ENCODE measurements at places on chromosomes 4 and X.

GRCh38 chr4:91118597-91118996, 991.4 kb downstream of the CCSER1 start:
- no peak for DNase-seq

- DNase-seq: no peak
Measured at GRCh38 chr4:113502476-113502875, 259.1 kb downstream of the CAMK2D start.

DNA sequence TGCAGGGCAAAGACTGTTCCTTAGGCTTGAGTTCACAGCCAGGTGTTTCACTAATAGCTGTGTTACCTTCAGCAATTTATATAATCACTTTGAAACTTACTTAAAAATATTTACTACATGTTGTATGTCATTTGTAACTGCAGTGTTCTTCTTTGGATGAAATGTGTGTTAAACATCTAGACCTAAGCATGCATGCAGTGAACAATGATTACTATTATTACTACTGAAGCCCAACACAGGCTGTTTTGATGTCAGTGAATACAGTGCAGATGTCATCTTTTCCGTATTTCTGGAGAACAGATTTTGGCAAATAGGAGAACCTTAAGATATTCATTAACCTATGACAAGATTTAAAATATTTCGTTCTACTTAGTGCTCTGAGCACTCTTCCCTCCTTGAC, 101.8 kb upstream of the ANK2 start:
- no peak for DNase-seq

GRCh38 chr4:133808151-133808550, 393.4 kb downstream of the PABPC4L start:
- no peak for DNase-seq

DNA sequence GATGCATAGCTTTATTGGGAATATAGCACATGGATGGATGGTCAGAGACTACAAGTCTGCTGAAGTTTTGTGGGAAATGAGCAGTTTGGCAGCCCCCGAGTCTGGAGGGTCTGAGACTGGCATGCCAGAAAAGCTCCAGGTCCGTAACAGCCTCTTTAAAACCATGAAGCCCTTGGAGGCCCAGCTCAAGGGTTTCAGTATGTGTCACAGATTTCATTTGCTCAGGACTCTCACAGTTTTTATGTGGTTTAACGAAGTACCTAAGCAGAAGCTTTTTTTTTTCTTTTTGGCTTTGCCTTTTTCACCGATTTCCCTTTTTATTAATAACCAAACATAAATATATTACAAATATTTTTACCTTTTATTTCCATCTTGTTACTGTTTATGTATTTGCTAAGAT, 30.6 kb upstream of the TMEM184C start:
- DNase-seq: peak; percentile 26

GRCh38 chr4:157722146-157722545, 450.7 kb downstream of the GASK1B start:
- no peak for DNase-seq

DNA sequence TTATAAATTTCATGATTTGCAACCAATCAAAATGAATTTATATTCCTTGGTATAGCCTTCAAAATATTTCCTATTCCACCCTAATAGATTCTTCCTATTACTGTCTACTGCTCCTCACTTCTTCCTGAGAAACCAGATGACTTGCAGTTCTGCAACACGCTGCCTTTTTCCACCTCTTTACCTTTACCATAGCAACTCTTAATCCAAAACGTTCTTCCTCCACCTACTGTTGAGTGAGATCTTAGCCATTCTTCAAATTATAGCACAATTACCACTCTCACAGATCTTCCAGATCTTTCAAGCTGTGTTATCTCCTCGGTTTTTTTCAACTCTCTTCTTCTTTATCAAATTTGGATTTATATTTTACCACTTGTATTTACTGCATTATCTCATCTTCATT, 289.8 kb downstream of the ADGRL3 start:
- no peak for DNase-seq

DNA sequence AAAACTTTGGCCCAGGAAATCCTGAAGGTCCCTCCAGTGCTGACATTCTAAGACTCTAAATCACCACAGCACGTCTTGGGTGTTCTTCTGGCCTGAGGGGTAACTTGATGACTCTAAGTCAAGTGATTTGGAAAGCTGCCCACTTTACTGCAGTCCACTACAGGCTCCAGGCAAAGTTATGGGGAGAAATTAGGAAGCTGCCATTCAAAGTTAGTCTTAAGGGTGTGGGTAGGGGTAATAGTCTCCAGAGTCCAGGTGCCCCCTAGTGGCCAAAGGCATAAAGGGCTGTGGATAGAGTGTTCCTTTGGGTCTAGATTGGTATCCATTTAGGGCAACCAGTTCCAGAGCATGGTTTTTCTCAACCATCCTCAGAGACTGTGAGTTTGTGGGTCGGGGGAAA, 38.7 kb upstream of the SLC16A2 start:
- DNase-seq: no peak

- no peak for DNase-seq
Measured at GRCh38 chrX:79336869-79337815, 30.0 kb downstream of the ITM2A start.

- no peak for DNase-seq
Measured at GRCh38 chr4:118032691-118033090, 1.6 kb upstream of the NDST3 start.

DNA sequence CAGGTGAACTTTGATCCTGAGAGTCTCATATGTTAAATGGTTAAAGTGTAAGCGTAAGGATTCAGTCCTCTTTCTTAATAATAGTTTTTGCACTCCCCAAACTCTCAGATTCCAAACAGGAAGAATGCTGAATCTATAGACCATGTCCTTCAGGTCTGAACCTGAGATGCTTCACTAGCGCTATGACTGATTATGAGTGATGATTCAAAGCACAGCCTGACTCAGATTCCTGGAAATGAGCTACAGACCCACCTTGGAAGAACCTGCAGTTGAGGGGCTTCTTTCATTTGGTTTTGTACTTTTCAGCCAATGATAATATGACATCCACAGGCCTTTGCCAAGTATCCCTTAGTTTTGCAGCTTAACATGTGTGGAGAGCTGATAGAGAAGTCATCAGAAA, 1.4 kb downstream of the EDNRA start:
- no peak for DNase-seq

DNA sequence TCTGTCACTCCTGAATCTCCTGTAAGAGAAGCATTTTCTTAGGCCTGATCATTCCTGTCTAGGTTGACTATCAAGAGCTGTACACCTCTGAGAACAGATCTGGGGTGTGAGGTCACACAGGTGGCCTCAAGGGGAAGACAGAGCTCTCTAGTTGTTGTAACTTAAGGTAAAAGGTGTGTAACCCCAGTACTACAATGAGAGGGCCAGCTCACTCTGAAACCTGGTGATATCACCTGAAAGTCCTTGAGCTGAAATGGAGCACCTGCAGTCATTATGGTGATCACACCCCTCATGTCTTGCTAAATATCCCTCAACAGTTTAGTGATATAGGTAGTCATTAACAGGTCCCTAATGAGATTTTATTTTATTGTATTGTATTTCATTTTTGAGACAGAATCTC, 8.8 kb upstream of the FAM9C start:
- DNase-seq: no peak

DNA sequence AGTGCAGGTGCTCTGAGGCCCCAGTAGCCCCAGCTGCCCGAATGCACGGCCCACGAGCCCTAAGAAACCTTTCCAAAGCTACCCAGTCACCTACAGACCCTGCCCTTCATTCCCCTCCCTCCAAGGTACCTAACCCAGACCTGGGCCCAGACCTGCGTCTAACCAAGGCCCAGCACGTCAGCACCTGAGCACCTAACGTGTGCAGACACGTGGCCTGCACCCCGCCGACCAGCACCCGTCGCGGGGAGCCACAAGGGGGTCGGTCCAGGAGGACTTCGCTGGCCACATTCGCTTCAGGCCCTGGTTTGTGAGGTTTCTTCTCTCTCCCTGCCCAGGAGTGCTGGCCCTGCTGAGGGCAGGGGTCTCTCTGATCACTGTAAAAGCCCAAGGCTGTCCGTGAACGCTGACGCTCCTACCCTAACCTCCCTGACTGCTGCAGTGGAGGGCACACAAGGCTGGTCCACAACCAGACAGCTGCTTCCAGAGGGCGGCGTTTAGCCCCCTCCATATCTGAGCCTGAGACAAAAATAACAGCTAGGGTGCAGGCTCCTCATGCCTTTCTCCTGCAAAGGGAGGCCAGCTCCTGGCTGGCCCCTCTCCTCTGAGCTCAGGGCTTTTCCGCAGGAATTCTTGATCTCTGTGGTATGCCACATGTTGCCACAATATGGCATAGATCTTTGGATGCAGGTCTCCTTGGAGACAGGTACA, 31.8 kb downstream of the WDR1 start:
- DNase-seq: no peak

GRCh38 chrX:10884246-10884645, 226.9 kb upstream of the HCCS start:
- no peak for DNase-seq

- no peak for DNase-seq
Measured at GRCh38 chr4:10421344-10422055, 35.7 kb downstream of the ZNF518B start.

GRCh38 chrX:27276751-27277150, 186.4 kb downstream of the PPP4R3C start:
- no peak for DNase-seq

- no peak for DNase-seq
Measured at GRCh38 chr4:118676128-118676527, 9.1 kb upstream of the METTL14 start.

DNA sequence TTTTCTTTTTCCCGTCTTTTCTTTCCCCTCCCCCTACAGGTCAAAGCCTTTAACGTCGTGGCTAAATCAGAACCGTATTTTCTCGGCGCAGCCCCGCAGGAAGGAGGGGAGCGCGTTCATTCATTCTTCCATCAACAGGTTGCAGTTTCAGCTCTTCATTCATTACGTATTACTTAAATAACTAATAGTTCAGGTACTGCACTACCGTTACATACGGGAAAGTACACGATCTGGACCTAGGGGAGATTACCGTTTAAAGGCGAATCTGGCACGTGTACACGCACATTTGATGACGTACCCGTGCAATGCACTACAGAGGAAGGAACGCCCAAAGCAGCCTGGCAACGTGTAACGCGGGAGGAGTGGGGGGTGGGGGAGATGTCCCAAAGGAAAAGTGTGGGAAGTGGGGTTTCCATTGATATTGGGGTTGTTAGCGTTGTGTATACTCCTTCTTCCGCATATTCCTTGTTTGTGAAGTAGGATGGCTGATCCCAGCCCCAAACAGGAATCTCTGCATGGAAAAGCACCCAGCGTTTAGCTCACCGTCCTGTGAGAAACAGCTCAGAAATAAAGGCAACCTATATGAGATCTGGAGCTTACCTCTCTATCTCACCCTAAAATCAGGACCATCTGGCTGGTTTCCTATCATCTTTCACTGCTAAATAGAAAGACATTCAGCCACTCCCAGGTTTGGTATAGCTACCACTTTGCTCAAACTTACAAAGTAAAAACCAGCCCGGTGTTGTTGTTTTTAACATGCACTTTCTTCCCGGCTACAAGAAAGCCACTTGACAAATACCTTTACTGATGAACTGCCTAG, 585 bp upstream of the SEC24D start:
- DNase-seq: peak; percentile 75

DNA sequence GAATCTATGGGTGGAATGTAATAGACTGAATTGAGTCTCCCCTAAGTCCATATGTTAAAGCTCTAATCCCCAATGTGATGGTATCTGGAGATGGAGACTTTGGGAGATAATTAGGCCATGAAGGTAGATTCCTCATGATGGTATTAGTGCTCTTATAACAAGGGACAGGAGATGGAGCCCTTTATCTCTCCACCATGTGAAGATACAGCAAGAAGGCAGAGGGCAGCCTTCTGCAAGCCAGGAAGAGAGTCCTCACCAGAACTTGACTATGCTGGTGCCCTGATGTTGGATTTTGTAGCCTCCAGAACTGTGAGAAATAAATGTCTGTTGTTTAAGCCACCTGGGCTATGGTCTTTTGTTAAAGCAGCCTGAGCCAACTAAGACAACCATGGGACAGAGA, 76.4 kb upstream of the F8A3 start:
- DNase-seq: no peak

GRCh38 chr4:6152869-6153705, 47.3 kb downstream of the JAKMIP1 start:
- no peak for DNase-seq

DNA sequence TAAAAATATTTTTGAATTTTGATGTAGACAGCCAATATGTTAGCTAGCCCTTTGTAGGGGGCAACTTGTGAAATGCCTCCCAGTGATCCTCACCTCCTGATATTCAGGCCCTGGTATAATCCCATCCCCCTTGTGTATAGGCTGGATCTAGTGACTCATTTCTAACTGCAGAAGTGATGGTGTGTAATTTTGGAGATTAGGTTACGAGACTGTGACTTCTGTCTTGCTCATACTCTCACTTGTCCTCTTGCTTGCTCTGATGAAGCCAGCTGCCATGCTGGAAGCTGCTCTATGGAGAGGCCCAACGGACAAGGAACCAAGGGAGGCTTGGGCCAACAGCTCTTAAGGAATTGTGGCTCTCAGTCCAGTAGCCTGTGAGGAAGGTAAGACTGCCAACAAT, 61.7 kb downstream of the GPR82 start:
- no peak for DNase-seq

- no peak for DNase-seq
Measured at GRCh38 chrX:115564243-115564642, 3.3 kb downstream of the PLS3 start.

DNA sequence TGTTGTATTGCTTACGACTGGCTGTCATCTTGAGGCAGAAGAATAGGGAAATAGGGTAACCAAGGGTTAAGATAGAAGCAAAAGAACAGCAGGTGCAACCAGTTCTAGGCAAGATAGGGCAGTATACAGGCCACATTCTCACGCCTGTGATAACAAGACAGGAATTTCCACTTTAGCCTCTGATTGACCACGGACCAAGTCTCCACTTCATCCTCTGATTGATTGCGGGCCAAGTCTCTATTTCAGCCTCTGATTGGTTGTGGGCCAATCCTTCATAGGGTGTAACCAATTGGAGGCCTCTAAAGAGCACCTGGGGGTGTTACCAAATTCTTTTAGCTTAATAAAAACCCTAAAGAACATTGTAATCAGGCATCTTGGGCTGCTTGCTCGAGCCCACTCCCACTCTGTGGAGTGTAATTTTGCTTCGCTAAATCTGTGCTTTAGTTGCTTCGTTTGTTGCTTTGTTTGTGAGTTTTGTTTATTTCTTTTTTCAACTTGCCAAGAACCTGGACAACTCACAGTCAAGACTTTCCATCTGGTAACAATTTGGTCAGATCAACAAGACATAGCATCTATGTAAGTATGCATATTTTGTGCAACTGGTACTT, 8.7 kb upstream of the TBC1D9 start:
- no peak for DNase-seq

DNA sequence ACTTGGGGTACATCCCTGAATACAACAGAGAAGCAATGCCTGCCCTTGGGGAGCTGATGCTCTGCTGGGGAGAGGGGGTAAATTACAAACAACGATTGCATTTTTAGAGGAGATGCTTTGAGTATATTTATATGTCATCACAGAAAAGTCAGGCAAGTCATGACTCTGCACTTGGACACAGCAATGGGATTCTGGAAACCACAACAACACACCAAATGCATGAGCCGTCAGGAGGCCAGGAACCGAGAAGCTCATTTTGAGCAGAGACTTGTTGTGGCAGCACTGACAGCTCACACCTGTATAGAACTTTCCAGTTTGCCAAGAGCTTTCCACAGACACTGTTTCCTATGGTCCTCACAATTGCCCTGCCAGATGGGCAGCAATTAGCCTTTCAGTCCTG, 113.2 kb upstream of the RBPJ start:
- no peak for DNase-seq

- DNase-seq: no peak
Measured at GRCh38 chrX:137574784-137575293, 8.9 kb downstream of the ZIC3 start.

GRCh38 chr4:138450546-138451275, 208.6 kb upstream of the SLC7A11 start:
- no peak for DNase-seq

- no peak for DNase-seq
Measured at GRCh38 chr4:68324519-68325262, 25.2 kb downstream of the YTHDC1 start.
